Neural progenitor cell (in vitro differentiated cells): ENCODE measurements at places on chromosomes 11 and 22. TPM values are rescaled to one million over a fixed set of nuclear protein-coding genes. Genes with fewer than 3 reads are reported as not detected.

GRCh38 chr11:64918017-64918416 lies 1.0 kb upstream of the ATG2A start:
- peak; percentile 33 for DNase-seq

- no peak for DNase-seq
Observed at GRCh38 chr11:5684036-5684645, 733 bp downstream of the TRIM5 start.

- DNase-seq: no peak
Observed at GRCh38 chr11:62725646-62726045, 1.6 kb downstream of the HNRNPUL2 start.

GRCh38 chr11:75549370-75549958 lies 12.6 kb upstream of the SERPINH1 start:
- no peak for DNase-seq

DNA sequence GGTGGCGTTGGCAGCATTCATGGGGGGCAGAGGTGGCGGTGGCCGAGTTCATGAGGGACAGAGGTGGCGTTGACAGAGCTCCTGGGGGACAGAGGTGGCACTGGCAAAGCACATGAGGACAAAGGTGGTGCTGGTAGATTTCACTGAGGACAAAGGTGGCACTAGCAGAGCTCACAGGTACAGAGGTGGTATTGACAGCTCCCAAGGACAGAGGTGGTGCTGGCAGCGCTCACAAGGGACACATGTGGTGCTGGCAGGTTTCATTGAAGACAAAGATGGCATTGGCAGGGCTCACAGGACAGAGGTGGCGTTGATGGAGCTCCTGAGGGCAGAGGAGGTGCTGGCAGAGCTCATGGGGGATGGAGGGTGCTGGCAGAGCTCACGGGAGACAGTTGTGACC lies 425.4 kb downstream of the CTTN start:
- DNase-seq: no peak

DNA sequence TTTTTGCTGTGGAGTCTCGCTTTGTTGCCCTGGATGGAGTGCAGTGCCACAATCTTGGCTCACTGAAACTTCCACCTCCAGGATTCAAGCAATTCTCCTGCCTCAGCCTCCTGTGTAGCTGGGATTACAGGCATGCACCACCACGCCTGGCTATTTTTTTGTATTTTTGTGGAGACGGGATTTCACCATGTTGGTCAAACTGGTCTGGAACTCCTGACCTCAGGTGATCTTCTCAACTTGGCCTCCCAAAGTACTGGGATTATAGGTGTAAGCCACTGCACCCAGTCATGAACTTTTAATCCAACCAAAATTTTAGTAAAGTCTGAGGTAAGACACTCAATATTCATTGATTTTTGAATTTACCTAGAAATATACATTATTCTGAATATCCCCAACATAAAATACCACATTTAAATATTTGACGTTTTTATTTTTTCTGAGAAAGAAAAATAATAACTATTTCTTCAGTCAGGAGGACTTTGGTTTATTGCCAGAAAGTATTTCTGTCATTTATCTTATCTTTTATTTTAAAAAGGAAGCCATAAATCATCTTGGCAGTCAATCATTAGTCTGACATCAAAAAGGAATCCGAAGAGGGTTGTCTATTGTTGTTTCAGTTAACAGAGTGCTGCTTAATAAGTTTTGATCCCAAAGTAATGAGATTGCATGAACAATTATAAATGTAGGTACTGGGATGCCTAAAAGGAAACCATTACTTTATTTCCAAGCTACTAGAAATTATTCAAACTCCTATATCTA lies 102.2 kb upstream of the GRIA4 start:
- DNase-seq: no peak

DNA sequence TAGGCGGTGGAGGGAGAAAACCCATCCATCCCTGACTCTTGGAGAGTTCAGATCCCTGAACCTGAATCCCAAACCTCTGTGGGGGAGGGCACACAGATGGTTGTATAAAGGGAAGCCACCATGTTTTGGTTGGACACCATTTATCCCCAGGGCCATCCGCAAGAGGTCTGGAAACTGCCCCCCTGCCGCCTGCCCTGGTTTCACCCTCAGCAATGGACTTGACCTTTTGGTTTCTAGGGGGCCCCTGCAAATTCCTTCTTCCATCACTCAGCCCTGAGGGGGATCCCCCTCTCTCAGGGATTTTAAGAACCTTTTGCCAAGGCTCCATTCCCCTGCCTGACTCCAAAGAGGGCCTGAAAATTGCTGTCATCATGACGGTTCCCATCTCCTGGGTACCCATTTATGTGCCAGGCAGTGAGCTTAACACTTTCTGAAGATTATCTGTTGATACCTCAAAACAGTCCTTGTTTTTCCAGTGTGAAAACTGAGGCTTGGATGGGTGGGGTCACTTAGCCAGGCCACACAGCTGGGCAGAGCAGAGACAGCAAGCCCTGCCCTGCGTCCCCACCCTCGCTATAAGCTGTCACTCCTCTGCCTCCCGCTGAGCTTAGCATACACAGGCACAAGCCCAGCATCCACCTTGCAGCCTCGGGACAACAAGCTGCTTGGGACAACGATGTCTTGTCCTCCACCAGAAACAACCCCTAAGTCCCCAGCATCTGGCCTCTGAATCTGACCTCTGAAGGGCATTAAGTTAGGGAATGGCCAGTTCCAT lies 33.2 kb upstream of the CRYBB3 start:
- DNase-seq: peak; percentile 16

DNA sequence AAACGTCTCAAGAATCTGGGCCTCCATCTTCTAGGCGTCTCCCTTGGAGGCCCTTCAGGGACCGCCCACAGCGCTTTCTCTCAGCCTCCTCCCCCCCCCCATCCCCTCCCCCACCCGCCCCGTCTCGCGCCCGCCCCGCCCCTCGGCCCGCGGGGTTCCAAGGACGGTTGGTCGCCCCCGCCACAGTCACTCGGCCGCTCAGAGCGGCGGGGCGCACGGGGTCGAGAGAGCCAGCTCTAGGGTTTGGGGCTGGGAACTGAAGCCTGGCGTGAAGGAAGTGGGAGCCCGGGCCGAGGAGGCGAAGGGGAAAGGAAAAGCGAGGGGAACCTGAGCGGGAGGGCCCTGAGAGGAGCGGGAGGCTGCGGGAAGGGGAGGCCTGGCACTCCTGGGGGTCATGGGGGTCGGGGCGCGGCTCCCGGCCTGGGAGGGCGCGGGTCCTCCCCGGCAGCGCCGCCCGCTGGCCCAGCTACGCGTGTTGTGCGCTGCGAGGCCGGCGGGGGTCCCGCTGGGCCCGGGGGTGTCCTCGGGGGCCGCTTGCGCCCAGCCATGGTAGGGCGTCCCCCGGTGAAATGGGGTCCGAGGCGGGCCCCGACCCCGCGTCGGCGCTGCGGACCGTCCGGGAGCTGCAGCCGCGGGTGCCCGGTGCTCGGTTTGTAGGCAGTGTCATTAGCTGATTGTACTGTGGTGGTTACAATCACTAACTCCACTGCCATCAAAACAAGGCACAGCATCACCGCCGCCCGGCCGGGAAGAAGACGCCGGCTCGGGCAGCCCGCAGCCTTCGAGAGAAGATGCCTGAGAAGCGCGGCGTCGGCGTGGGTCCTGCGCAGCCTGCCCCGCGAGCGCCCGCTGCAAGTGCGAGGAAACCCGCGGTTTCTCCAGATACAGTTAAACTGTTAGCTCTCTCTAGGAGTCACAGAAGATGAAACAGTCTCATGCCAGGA lies at the start of gene BTG4:
Gene BTG4 (minus strand): TSS at position 91 of the 944 bp plus-strand sequence. CDS start 13,610 bp downstream, outside the sequence.
- peak; percentile 75 for DNase-seq

DNA sequence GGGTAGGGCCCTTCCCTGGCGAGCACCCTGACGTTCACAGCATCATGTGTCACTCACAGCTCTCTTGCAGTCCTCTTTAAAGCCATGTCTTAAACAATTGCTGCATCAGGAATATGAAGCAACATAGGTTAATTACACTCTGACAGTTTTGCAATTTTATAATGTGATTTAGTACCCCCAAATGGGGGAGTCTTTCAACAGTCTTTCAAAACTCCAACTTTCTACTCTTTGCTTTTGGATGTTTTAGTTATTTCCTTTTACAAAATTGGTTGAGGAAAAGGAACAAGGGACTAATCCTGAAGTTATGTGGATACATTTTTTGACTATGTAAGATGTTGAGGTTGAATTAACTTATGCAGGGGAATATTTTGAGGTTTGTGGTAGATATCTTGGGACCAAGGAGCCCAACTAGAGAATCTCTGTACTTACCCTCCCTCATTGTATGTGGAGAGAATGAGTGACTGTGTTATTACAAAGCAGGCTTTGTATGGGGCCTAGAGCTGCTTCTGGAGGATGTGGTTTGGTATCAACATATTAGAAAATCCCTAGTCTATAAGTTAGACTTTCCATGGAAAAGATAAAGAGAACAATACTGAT lies at the start of gene MMP8:
Gene MMP8 (minus strand): TSS at position 51 of the 597 bp plus-strand sequence. CDS start 99 bp downstream, outside the sequence.
- no peak for DNase-seq

GRCh38 chr11:74689666-74690065 lies 41.6 kb downstream of the CHRDL2 start:
- DNase-seq: no peak

GRCh38 chr11:62664405-62665074 lies 470 bp downstream of the C11orf98 start:
- no peak for DNase-seq

GRCh38 chr11:64562723-64563351 lies 28.2 kb upstream of the SLC22A12 start:
- no peak for DNase-seq

DNA sequence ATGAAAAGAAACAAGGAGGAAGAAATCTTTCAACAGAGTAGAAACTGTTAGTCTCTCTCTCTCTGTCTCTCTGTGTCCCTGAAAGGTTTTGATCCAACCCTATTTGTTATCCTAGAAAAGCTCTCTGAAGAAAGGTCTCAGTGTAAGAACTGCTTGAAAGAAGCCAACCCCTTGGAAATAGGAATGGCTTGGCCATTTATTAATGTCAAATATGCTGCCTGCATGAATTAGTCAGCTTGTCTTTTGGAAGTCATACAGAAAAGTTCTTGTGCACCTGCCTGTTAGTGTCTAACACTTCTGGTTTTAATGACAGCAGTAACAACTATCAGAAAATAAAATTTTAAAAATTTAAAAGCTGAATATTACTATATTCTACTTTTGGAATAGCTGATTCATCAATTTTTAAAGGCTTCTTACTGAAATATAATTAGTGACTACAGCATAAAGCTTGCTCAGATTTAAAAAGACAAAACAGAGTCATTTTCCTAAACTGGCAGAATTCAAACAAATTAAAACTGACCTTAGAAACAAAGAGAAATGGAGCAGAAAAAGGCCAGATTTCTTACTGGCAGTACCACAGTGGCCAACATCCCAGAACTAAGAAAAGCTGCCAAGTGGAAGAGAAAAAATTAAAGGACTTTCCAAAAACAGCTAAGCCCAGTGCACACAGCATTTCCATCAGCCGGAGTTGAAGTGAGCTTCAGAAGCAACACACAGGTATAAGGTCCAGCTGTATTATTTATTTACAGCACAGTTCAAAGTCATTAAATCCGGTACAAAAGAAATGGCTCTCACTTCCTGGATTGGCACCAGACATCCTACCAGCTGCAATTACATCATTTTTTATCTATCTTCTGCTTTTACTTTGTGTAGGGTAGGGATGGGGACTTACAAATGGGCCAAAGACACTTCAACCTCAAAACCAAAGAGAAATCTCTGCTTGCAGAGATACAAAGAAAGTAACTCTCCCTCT lies 76.3 kb downstream of the PRCP start:
- DNase-seq: no peak

DNA sequence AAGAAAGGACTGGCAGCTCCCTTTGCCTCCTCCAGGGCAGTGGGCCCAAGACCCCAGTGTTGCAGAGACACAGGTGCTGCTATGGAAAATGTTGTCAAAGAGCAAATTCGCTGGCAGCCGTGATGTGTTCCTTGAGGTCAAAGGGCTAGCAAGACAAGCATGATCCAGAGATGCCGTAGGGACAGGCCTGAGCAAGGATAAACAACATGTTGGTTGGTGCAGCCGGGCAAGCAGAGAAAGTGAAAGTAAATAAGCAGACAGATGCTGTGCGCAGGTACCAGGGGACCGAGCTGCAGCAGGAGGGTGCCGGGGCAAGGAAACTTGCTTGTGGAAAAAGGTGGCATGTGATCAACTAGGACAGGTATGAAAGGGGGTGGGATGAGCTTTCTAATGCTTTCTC lies 125.5 kb upstream of the NECTIN1 start:
- DNase-seq: no peak

DNA sequence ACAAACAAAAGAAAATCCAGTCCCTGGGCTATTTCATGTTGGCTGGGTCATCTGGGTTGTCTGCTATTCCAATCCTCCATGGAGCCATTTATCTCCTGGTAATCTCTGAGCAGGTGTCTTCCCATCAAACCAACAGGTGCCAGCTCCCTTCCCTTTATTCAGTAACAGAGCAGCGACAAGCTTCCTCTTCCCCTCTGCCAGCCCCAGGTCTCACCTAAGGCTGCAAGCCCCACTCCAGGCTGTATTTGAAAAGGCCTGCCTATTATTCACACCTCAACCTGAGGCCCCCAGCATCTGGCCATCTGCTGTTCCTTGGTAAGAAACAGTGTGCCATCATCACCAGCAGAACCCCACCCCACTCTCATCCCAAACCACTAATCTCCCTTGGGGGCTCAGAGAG lies 436.2 kb downstream of the BUD13 start:
- DNase-seq: no peak

- DNase-seq: no peak
Observed at GRCh38 chr11:36436064-36436463, 74.0 kb downstream of the TRAF6 start.

GRCh38 chr11:118095493-118095892 lies 8.7 kb upstream of the SMIM35 start:
- no peak for DNase-seq

GRCh38 chr11:7488681-7489080 lies 3.4 kb downstream of the OLFML1 start:
- no peak for DNase-seq

- DNase-seq: no peak
Observed at GRCh38 chr11:130765951-130766649, 150.2 kb downstream of the SNX19 start.

DNA sequence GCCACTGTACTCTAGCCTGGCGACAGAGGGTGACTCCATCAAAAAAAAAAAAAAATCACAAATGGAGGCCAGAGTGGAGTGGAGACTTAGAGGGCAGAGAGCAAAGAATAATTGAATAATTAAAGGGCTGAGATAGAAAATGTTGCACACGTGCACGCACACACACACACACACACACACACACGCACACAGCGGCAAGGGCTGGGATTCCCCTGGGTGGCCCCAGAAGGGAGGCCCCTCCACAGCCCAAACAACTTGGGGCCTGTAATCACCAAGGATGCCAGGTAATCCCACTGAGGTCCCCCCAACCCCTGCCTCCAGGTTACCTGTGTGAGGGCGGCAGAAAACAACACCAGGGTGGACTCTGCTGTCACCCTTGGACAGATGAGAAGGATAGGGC lies 12.0 kb upstream of the DGKZ start:
- no peak for DNase-seq

GRCh38 chr11:83006877-83007330 lies 64.8 kb downstream of the RAB30 start:
- no peak for DNase-seq

The FOLR2 gene
- not detected in 2 replicates for total RNA-seq

The NXPE2 gene
- total RNA-seq: not detected in 2 replicates

The APOBEC3A gene
- not detected in 2 replicates for total RNA-seq

The CSF2RB gene
- 0.03 TPM in 1 of 2 replicates, not detected in the other for total RNA-seq

The FGF4 gene
- total RNA-seq: 0.22 TPM in 1 of 2 replicates, not detected in the other

The MN1 gene
- 13.3 and 27.2 TPM in 2 replicates for total RNA-seq

The TIGD3 gene
- total RNA-seq: 2.5 and 4.3 TPM in 2 replicates

The EFCAB6 gene
- total RNA-seq: 2.2 and 4.9 TPM in 2 replicates

The MYOD1 gene
- not detected in 2 replicates for total RNA-seq

The ANGPTL5 gene
- not detected in 2 replicates for total RNA-seq
